HS-5 (cell line): ENCODE measurements at places on chromosomes 12 and 14.
A peak's percentile ranks its signal among the peaks of the same experiment; 100 is the strongest.

- no peak for DNase-seq
These were observed 63.9 kb downstream of the EFCAB11 start for GRCh38 chr14:89890589-89890988.

DNA sequence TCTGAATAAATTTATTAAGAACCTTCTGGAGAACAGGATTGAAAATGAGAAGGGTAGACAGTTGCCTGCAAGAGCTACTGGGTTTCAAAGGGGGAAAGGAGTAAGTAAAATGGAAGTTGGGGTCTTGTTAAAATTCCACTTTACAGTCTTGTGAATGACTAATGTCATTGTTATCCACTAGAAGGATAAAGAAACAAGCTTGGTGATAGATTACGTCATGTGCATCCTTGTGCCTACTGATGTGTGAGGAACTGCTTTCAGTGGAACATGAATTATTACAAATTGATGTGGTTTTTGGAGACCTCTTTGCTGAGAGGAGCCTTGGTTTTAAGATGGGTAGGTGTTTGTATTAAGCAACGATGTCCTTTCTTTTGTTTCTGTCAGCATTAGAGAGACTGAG, 272.5 kb upstream of the PRICKLE1 start:
- DNase-seq = peak; percentile 6

- DNase-seq = no peak
These were observed 96.1 kb downstream of the KSR2 start for GRCh38 chr12:117872546-117873169.

DNA sequence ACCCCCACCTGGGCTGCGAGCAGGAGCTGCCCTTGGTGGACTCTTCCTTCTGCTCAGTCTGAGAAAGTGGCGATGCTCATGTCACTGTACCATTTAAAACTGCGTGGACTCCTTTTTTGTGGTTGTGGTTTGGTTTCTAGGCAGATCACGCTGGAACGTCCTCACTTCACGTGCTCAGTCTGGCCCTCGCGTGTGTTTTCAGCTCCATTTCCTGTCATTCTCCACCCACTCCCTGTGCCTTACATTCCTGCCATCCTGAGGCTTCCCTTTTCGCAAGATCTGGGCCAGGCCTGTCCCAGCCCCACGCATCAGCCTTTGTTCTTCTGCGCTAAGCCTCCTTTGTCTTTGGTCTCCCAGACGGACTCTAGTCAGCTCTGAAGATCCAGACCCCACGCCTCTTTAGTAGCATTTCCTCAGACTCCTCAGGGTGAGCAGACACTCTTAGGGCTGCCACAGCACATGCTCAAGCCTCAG, 105.4 kb downstream of the FBXL14 start:
- DNase-seq = no peak

- no peak for DNase-seq
These were observed 14.1 kb upstream of the AMN1 start for GRCh38 chr12:31742891-31743290.

DNA sequence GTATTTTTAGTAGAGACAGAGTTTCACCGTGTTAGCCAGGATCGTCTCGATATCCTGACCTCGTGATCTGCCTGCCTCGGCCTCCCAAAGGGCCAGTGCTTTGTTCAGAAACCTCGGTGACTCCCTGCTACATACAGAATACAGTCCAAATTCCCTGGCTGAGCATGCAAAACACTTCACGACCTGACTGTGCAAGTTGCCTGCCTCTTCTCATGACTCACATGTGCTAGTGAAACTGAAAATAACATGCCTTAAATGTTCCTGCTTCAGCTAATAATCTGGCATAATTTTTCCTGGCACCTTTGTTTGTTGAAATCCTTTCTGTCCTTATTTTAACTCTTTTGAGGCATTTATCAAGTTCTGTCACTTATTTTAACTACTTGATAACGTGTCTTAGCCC, 8.2 kb downstream of the DMAC2L start:
- no peak for DNase-seq

- no peak for DNase-seq
These were observed 14.5 kb upstream of the NAV3 start for GRCh38 chr12:77816196-77816595.

- DNase-seq = no peak
These were observed 40.6 kb downstream of the ATF7 start for GRCh38 chr12:53585448-53586125.

DNA sequence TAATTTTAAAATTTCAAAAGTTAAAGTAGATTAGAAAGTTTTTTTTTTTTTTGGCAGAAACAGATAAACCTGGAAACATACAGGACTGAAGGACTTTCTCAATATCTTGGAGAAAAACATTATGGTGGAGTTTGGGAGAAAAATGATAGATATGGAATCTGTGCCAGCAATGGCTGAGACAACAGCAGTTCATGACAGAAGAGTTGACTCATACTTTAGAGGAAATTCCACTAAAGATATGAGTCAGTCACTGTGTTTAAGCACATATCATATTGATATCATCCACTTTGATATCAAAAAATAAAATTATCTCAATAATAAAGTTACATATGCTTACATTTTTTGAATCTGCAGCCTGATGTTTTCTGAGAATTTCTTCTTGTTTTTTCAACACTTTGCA, 193.9 kb upstream of the OR4E1 start:
- no peak for DNase-seq

- no peak for DNase-seq
These were observed 39.6 kb upstream of the NFKBIA start for GRCh38 chr14:35444104-35444503.

DNA sequence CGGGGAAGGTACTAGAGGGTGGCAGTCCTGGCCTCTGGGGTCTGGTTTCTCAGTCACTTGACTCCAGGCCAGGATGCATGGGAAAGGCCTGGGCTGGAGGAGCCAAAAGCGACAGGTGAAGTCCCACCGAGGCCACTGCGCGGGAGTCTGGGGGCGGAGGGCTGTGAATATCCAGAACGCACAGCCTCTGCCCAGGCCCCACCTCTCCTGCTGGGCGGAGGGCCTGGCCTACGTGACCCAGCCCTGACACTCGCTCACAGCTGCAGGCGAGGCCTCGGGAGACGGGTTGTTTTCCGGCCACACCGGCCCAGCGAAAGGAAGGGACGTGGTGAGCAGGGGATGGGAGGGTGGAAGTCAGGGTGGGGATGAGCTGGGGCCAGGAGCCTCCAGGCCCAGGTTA, 91.2 kb downstream of the RFLNA start:
- no peak for DNase-seq
